ENCODE measurements at places on chromosomes 1 and 21. TPM values are rescaled to one million over a fixed set of nuclear protein-coding genes. Genes with fewer than 3 reads are reported as not detected.

DNA sequence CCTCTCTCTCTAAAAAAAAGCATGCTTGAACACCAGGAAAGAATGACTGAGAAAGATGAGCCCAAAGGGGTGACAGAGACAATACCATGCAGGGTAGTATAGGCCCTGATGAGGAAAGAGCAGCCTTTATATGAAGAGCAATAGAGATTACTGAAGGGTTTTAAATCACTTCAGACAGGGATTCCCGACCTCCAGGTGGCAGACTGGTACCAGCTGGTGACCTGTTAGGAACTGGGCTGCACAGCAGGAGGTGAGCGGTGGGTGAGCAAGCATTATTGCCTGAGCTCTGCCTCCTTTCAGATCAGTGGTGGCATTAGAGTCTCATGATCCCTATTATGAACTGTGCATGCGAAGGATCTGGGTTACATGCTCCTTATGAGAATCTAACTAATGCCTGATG lies 30.8 kb upstream of the GTF2B start:
- H3K27me3 ChIP-seq, result no peaks in the 10 kb centered on the region
- peaks cover 1% of the 10 kb centered on the region for H3K4me1 ChIP-seq
- no peak overlapping the region for H3K4me3 ChIP-seq
- peaks cover 78% of the 10 kb centered on the region for H3K36me3 ChIP-seq
- DNase-seq, result no peak
- no peak overlapping the region for H3K27ac ChIP-seq

GRCh38 chr1:243483071-243483771 lies 227.4 kb downstream of the SDCCAG8 start:
- H3K27me3 ChIP-seq, result peaks cover 5% of the 10 kb centered on the region
- H3K27ac ChIP-seq, result no peak overlapping the region
- peak; percentile 63 for DNase-seq
- peak overlapping the region; percentile 71 for H3K4me3 ChIP-seq
- peaks cover 14% of the 10 kb centered on the region for H3K4me1 ChIP-seq

RGL1 gene
- total RNA-seq, result 1.7 TPM

FAM167B gene
- 0.57 TPM for total RNA-seq

Data from activated CD4-positive, alpha-beta T cell treated with anti-CD3 and anti-CD28 coated beads, Interleukin-2, amount 10 ng/mL, durations not matched to agents 24 days and 14 days (primary cell).